GM04503 (cell line): ENCODE measurements at places on chromosomes 3 and 15.

DNA sequence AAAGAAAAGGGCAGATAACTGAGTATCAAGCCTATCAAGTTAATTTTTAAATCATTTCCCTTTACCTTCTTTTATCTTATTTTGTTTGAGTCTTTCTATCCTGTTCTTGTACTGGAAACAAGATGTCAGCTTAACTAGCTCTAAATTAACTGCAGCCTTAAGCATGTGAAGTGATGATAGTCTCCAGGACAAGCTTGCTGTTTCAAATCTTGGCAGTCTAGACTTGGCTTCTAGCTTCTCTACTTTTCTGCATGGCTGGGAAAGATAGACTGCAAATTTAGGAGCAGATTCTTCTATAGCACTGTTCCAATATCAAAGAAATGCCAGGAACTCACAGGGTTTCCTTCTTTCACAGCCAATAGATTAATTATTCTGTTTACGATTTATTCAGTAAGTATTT is 1034.4 kb downstream of the TUSC7 start:
- no peak for DNase-seq

DNA sequence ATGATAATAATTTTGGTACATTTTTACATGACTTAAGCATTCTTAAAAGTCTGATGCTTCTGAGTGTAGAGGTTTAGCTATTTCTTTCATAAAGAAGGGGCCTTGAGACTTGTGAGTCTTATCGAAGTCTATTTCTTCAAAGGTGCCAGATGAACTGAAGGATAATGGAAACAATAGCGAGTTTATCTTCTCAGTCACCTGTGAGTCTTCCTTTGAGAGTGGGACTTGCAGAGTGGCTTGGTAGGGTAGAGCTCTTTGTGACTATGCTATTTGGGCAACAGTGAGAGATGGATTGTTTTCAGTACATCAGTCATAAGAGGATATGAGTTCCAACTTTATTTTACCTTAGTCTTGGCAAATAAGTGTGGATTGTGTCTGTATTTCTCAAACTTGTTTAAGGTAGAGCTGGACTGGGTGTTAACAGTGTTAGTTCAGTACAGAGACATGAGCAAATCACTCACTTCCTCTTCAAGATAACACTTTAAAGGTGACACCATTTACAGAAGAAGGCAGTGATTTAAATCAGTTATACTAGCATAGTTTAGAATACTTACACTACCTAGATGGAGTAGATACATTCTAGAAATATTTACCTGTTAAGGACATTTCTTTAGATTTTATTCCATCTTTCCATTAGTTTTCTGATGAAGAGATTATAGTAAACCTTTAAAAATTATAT is 3.2 kb downstream of the AKAP13 start:
- no peak for DNase-seq

- DNase-seq: no peak
These were observed 108.8 kb upstream of the UMPS start for GRCh38 chr3:124621498-124621897.

DNA sequence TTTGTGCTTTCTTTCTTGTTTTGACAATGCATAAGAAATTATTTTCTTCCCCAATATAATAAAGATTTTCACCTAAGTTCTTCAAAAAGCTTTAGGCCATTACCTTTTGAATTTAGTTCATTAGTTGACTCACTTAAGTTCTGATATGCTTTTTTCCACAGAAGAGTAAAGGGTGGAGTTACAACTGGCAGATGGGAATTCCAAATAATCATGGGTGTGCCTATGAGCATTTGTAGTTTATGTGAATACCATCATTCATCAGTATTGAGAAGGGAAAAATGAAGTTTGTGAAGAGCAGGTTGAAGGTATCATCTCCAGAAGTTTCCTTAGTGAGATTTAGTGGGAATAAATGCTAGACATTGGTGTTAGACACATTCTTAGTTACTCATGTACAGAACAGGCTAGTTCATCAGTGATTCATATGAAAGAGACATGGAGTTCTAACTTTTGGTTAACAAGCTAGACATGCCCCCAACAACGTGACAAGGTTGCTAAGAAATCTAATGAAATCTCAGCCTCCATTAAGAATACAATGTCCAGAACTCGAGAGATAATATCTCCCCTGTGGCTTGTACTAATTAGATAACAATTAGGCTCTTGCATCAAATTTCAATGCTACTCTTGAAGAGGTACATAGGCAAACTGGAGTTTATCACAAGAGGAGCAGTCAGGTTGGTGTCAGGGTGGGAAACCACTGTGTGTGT is 16.9 kb upstream of the ALCAM start:
- no peak for DNase-seq

GRCh38 chr3:189967254-189967865 is 153.3 kb downstream of the P3H2 start:
- no peak for DNase-seq
